Right ventricle myocardium inferior (tissue), 1 donor: ENCODE measurements at places on chromosomes 2 and 18.

- DNase-seq: no peak
Observed at GRCh38 chr2:241541564-241542277, 16.8 kb upstream of the BOK start.

DNA sequence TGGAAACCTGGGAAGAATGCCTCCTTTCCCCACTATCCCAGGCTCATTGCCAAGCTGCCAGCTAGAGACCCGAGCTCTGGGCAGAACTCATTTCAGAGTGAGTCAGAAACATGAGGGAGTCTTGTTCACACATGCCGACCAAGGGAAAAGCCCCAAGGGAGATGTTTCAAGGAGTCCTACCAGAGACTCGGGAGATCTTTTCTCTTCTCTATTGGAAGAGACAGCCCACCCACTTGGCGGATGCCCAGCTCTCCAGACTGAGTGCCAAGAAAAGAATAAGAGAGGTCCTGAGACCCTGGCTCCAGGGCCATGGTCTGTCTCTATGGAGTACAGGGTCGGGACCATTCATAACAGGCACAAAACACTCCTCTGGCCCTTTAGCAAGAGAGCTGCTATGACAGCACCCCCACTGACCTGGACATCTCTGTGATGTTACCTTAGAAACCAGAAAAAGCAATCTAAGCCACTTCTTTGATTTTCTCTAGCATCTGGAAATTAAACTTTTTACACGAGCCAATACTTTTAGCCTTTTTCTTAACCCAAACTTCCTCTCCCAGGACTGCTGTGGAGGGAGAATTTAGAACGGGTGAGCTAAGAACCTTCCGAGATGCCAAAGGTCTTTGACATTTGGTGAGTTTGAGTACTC, 18.5 kb upstream of the IGFBP5 start:
- peak; percentile 79 for DNase-seq

GRCh38 chr2:46095830-46096229, 201.4 kb upstream of the EPAS1 start:
- DNase-seq: no peak

- no peak for DNase-seq
Observed at GRCh38 chr2:224442071-224442967, 40.4 kb upstream of the FAM124B start.

- DNase-seq: no peak
Observed at GRCh38 chr2:219758907-219759680, 131.7 kb downstream of the SLC4A3 start.

- DNase-seq: no peak
Observed at GRCh38 chr2:127706215-127706990, 5.1 kb downstream of the SFT2D3 start.

- DNase-seq: no peak
Observed at GRCh38 chr18:70672581-70672980, 383.7 kb downstream of the SOCS6 start.

DNA sequence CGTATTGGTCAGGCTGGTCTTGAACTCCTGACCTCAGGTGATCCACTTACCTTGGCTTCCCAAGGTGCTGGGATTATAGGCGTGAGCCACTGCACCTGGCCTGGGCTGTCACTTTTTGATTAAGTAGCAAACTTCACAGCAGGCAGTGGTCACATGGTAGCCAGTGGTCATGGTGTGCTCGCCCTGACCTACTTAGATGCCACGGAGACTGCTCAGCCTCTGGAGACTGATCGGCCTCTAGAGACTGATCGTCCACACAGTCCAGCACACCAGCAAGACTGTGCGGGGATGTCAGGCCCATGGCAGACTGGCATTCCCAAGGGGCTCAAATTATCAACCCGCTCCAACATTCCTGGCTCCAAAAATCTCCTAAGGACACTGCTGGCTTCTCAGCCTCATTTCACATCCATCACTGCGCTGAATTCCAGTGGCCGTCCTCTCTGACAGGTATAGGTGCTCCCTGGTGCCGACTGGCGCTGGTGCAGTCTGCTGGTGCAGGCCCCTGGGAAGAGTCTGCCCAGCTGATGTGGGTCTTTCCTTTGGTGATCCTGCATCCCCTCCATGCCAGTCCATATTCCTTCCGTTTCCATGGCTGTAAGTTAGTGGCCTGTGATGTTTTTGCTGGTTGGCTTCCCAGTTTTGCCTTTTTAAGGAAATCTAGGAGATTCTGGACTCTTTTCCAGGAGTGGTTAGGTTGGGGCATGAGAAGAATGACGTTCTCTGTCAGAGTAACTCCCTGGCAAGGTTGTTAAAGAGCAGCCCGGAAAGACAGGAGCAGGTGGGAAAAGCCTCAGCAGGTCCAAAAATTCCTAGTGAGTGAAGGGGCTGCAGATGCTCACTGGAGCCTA, 374.5 kb upstream of the HS6ST1 start:
- DNase-seq: no peak

DNA sequence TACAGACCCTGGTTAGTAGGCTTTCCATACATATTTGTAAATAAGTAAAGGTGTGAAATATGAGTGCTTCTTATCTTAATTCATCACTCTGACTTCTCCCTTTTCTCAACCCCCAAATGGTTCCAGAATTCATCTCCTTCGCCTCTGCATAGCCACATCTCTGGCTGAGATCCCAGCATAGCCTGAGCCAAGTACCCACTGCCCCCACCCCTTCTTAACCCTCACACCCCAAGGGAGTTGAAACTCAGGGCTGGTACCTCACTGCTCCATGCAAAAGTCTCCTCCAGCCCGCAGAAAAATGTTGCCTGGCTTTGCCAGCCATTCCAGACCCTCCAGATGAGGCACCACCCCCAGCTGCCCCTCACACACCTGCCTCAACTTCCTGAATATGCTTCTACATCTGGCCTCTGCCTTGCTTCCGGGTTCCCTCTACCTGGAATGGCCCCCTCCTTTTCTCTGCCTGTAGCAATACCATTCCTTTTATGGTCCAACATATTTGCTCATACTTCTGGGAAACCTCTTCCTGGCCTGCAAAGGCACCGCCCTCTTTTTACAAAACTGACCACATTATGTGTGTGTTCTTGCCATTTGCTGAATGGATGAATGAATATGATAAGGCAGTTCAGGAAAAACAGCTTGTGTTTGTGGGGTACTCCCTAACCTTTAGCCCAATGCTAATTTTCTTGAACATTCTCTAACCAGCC, 112.8 kb downstream of the CELF4 start:
- no peak for DNase-seq

DNA sequence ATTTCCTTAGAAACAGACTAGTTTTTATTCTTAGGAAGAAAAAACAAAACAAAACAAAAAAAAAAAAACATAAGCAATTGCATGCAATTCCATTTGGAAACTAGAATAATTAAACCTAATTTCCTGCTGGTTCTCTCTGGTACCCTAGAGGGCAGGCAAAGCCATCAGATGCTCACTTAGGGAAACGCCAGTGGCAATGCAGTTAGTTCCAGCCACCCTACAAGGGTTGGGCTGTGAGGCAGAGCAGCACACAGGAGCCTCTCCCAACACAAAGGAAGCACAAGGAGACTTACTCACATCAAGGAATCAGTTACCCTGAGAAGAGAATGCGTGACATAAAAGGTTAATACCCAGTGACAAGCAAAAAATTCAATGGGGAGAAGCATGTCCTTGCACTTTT, 28.8 kb downstream of the CCDC93 start:
- no peak for DNase-seq

GRCh38 chr2:154400563-154401290, 297.8 kb upstream of the KCNJ3 start:
- no peak for DNase-seq

DNA sequence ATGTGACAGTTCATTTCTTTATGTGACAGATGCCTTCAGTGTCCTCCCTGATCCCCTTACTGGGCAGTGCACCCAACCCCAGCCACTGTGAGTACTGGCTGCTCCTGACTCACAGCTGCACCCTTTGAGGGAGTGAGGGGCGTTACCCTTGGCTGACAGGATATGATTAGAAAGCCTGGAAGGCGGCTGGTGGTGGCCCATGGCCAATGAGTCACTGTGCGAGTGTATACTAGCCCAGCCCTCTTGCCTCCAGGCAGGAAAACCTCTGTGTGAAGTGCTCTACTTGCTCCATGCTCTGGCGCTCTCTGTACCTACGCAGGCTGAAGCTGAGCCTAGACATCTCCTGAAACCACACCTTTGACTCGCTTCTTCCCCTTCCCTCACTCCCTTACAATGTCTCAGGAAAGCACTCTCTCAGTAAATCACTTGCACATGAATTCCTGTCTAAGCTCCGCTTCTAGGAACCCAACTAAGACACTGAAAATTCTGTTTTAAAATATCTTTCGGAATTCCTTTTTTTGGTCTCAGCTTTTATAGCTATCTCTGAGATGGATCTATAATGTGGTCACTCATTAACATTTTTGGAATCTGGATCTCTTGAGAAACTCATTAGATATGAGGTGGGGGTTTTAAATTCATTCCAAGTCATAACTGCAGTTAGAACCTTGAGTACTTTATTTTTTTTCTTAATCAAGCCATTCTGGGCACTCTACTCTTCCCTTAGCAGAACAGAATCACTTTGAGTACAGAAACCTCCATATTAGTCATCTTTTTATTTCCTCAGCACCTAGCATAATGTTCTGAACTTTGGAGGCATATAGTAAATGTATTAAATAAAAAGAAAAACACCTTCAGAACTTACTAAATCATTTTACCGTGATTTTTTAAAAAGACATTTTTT, 25.3 kb upstream of the STAM2 start:
- DNase-seq: peak; percentile 92

- no peak for DNase-seq
Observed at GRCh38 chr2:227671170-227671905, 4.7 kb downstream of the SCYGR5 start.

DNA sequence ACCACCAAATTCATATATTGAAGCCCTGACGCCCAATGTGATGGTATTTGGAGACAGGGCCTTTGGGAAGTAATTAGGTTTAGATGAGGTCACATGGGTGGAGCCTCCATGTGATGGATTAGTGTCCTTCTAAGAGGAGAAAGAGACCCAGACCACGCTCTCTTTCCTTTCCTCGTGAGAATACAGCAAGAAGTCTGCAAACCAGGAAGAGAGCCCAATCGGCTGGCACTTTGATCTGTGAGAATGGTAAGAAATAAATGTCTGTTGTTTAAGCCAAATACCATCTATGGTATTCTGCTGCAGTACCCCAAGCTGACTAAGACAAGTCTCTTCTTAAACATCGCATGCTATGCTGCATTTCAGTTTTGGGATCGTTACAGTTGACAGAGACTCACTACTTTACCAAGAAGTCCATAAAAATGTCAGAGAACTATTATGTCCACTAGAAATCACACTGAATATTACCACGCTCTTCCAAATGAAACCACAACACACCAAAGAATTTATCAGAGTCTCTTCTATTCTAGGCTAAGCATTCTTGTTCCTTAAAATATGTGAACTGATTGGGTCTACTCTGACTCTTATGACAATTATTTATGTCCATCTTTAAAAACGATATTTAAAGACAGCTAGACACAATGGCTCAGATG, 48.5 kb downstream of the LPIN2 start:
- no peak for DNase-seq

GRCh38 chr2:28704621-28705020, 47.0 kb upstream of the PPP1CB start:
- DNase-seq: no peak

- DNase-seq: peak; percentile 77
Observed at GRCh38 chr2:191150600-191151330, at the start of gene STAT4. STAT4 (minus strand) TSS chr2:191150994; CDS start chr2:191148203, 2,791 bp downstream.

DNA sequence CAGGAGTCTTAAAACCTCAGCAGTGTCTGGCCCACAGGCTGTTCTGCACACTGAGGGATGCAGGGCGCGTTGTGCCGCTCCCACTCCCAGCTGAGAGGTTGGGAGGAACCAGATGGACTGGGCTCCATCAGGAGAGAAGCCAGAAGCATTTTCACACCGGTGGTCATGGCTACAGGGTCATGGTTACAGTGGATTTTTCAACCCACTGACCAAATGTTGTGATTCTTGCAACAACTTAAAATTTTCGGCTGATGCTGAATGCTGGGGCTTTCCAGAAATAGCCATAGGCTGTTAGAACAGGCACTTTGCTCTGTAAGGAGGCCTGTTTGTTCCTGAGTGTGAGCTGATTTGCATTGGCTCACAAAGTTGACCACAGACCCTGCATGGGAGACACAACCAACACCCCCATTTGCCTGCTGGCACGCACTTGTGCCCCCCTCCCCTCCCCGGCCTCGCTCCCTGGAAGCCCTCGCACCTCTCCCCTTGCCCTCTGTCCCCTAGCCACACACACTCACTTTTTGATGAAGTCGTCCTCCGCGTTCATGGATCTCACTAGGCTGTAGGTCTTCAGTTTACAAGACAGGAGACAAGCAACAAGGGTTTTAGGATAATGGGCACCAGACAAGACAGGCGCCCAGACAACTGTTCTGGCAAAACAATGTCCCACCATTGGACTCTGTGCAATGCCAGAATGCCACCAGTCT, 3.4 kb downstream of the LPIN1 start:
- DNase-seq: no peak

GRCh38 chr2:225691711-225692110, 292.2 kb downstream of the NYAP2 start:
- DNase-seq: no peak
